Right atrium auricular region (tissue), 2 donors: ENCODE measurements at places on chromosomes 12 and 14. TPM values are rescaled to one million over a fixed set of nuclear protein-coding genes. Genes with fewer than 3 reads are reported as not detected.

Gene KRT83
- total RNA-seq: not detected

Gene RD3L
- 25.2 TPM for total RNA-seq

Gene SMCO2
- total RNA-seq: not detected

Gene TROAP
- not detected for total RNA-seq

Gene ATP5F1B
- 1,028 TPM for total RNA-seq

Gene VWF
- total RNA-seq: 331 TPM

Gene SLC5A8
- not detected for total RNA-seq

Gene GARIN6
- not detected for total RNA-seq
